ENCODE measurements at places on chromosomes 3 and 15.

GRCh38 chr3:59456852-59457485 is 407.1 kb upstream of the CFAP20DC start:
- no peak for DNase-seq

GRCh38 chr3:140585828-140586227 is 92.0 kb upstream of the TRIM42 start:
- DNase-seq = no peak

- no peak for DNase-seq
These were observed at the start of the genes CCR5AS and CCRL2 for GRCh38 chr3:46406788-46407611. CCR5AS (minus strand) TSS chr3:46407066. CCRL2 (plus strand) TSS chr3:46407259; CDS start chr3:46408080, 821 bp downstream.

GRCh38 chr3:149958171-149958796 is 12.4 kb downstream of the PFN2 start:
- no peak for DNase-seq

GRCh38 chr15:73965758-73966113 is 26.4 kb downstream of the STOML1 start:
- no peak for DNase-seq

DNA sequence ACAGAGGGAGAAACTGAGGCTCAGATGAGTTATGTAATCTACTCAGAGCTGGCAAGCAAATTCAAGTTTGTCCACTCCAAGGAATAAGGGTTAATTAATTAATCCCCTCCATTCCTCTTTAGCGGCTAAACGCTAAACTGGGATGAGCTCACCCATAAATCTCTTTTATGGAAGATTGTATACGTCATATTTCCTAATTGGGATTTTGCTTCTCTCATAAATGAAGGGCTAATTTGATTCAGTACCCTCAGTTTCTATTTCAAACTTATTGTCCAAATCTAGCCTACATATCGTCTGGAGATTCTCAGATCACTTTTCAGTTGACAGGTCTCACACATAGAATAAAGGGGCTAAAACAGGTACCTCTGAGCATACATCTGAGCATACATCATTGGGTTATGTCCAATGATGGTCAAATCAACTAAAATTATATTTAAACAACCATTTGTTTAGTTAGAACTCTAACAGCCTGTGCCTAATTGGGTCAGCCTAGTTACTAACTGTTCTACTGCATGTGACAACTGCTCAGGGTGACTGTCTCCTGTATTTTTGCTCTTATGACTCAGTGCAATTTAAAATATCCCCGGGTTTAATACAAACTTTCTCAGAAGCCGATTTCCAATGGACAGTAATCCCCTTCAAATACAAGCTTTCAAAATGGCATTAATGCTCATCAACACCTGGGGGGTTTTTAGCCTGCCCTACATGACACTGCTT is 57.6 kb upstream of the PLXND1 start:
- no peak for DNase-seq

DNA sequence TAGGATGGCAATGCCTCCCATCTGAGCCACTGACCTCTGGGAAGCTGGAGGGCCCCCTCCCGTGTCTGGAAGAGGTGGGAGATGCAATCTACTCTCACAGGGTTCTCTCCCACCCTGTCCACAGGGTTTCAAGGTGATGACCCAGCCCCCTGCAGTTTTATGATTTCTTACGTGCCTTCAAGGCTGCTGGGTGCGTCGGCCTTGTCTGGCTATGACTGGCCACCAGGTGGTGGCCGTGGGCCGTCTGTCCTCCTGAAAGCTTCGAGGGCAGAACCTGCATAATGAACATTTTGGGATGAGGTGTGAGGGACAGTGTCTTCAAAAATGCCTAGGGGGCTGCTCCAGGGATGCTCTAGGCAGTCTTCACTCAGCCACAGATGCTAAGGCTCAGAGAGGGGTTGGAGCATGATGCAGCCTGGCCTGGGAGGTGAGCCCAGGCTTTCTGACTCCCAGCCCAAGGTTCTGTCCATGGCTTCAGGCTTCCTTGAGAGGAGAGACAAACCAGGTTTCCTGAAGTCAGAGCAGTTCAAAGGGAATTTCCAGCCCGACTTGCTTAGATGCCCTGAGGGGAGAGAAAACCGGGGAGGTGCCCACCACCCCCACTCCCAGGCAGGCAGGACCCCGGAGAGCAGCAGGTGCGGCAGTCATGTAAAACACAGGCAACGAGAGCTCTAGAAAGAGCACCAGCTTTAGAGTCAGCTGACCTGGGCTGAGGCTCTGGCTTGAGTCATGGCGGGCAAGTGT is 18.7 kb downstream of the ISG20 start:
- DNase-seq = no peak

GRCh38 chr15:28962851-28963710 is 77.3 kb downstream of the APBA2 start:
- DNase-seq = no peak

DNA sequence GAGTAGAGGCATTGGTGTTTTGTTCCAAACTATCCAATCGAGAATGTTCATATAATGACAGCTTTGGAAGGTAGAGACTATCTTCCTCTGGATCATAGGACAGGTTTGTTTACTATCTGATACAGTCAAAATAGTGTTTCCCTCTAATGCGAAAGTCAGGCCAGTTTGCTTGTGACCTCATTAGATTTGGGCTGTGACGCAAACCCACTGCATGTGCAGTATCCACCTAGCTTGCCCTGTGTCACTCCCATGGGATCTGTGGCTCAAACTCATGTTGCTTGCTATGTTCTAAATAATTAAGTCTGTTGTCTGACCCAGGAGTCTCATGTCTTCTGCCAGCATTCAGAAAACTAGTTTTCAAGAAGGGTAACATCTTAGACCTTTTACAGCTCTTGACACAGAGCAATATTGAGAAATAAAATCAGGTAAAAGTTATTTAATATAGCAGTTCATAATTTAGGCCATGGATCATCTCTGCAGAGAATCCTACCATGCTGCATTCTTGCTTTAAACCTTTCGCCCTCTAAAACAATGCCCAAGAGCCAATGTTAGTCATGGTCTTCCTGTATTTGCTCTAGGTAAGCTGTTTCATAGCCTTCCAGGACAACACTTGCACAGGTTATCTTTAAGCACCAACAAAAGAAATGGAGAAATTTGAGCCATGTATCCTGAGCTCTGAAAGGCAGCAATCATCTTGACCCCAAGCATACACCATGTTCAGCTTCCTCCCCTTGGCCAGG is 26.4 kb downstream of the NIT2 start:
- DNase-seq = no peak

DNA sequence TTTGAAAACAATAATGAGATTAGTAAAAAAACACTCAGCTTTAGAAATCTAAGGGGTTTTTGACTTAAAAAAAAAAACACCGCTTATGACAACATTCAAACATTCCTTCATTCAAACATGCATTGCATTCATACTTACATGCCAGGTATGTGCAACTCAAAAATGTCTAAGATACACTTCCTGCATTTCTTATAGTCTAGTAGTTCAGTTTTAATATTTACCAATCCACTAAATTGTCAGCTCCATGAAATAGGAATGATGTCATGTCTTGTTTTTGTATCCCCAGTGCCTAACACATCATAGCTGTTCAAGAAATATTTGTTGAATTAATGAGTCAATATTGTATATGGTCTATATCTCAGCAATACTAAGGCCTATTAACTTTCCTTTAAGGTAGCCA is 51.7 kb downstream of the EIF4E3 start:
- DNase-seq = no peak

DNA sequence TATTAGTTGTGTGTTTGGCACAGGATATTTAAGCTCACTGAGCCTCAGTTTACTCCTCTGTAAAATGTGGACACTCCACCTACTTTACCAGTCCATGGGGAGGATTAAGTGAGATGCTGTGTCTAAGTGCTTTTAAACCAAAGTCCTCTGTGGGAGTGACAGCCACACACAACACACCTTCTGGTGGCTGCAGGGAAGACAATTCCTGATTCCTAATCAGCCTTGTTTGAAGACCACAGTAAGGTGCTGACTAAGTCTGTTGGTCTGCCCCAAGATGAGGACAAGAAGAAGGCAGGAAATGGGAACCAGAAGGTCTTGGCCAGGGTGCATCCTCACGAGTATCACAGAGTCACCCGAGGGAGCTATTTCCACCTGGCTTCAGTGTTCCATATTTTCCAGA is 52.3 kb downstream of the EPHB1 start:
- no peak for DNase-seq

GRCh38 chr3:17431004-17431403 is 311.4 kb downstream of the TBC1D5 start:
- no peak for DNase-seq

DNA sequence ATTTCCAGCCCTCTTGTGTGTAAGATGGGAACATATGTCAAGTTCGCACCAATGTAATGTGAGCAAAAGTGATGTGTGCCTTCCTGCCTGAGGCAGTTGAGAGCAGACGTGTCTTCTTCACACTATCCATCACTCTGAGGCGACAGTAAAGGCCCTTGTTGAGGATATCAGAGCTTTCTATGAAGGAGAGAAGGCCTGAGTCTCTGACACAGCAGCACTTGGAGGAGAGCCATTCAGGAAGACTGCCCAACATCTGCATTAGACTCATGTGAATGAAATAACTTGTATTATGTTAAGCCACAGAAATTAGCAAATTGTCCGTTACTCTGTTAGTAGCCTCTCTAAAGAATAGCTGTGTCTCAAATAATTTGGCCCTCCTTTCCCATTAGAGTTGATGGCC is 108.8 kb upstream of the CCDC54 start:
- DNase-seq = no peak

- no peak for DNase-seq
These were observed 84.7 kb upstream of the FAM3D start for GRCh38 chr3:58751235-58751634.

GRCh38 chr15:34847598-34847997 is 52.2 kb upstream of the ACTC1 start:
- no peak for DNase-seq

- no peak for DNase-seq
These were observed 14.5 kb downstream of the PLXNB1 start for GRCh38 chr3:48415251-48415953.

DNA sequence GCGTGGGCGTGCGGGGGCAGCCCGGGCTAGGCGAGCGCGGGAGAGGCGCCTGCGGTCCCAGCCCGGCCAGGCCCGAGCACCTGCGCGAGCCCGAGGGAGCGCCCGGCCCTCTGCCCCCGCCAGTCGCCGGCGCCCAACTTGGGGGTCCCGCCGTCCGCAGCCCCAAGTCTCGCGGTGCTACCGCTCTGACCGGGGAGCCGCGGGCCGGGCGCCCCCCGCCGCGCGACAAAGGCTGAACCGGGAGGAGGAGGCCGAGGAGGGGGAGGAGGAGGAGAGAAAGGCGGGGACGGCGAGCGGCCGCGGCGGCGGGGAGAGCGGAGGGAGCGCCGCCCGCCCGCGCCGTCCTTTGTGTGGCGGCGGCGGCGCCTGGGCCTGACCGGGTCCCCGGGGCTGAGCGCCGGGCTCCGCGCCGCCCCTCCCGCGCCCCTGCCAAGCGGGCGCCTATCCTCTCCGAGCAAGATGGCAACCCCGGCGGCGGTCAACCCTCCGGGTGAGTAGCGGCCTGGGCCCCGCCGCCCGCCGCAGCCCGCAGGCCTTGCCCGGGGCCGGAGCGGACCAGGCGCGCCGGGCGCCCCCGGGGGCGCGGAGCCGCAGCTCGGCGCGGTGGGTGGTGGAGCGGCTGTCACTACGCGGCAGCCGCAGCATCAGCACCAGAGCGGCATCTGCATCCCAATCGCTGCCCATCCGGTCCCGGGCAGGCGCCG is at the start of gene ARNT2:
Gene ARNT2 (plus strand): TSS at position 326 of the 704 bp plus-strand sequence. CDS start 134 bp downstream, at position 460.
- DNase-seq = no peak

DNA sequence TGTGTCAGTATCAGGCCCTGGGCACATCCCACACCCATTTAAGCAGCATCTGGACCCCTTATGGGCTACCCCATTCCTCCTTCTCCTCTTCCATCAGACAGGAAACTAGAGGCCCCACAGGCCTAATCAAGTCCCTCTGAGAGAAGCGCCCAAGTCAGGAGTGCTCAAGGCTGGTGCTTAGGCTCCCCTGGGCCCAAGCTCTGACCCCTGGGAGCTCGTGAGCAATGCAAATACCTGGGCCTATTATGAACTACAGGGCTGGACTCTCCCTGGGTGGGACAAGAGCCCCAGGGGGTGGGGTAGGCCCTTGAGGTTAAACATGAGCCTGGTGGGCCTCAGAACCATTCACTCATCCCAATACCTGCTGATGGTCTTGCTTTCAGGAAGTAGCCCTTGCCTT is 57.4 kb downstream of the SEMA3G start:
- DNase-seq = no peak

- DNase-seq = no peak
These were observed 1.2 kb upstream of the CACNA2D2 start for GRCh38 chr3:50504681-50505080.

DNA sequence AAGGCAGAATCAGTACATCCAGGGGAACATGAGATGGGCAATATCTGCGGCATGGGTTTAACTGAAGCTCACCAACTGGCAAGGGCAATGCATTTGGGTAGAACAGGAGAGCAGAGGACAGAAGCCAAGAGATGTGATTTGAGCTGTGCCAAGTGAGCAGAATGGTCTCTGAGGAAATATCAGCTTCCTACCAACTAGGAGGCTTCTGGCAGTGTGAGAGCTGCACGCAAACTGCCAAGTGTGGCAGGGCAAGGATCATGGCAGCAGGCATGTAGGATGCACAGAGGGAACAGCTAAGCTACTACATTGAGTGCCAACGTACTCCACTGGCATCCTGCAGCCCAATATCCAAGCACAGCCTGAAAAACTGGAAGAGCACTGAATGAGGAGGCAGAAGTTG is 1036.5 kb downstream of the TUSC7 start:
- DNase-seq = no peak

DNA sequence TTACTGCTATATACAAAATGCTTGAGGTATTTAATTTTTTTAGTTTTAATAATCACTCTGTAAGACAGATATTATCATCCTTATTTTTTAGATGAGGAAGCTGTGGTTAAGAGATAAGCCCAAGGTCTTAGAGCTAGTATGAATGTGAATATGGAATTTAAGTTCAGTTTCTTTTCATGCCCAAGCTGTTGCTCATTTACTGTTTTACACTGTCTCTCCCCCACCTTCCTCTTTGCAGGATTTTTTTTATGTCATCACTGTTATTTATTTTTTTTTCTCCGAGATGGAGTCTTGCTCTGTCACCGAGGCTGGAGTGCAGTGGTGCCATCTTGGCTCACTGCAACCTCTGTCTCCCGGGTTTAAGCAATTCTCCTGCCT is 22.5 kb downstream of the MAP2K5 start:
- DNase-seq = no peak

GRCh38 chr3:111481551-111481950 is 60.4 kb upstream of the CD96 start:
- DNase-seq = no peak

Measured in stimulated activated CD4-positive, alpha-beta T cell treated with anti-CD3 and anti-CD28 coated beads, TNF-alpha, amount 100 ng/mL, for 4 hours (primary cell).